Sigmoid colon (tissue), 7 donors: ENCODE measurements at places on chromosomes 16 and 17. TPM values are rescaled to one million over a fixed set of nuclear protein-coding genes. Genes with fewer than 3 reads are reported as not detected.

The HOXB7 gene
- 3.6 TPM for total RNA-seq

The CLEC18C gene
- not detected for total RNA-seq

The CD300LB gene
- total RNA-seq: not detected

GRCh38 chr17:61410141-61411010 lies 10.7 kb downstream of the TBX2 start:
- peak; percentile 78 for DNase-seq

DNA sequence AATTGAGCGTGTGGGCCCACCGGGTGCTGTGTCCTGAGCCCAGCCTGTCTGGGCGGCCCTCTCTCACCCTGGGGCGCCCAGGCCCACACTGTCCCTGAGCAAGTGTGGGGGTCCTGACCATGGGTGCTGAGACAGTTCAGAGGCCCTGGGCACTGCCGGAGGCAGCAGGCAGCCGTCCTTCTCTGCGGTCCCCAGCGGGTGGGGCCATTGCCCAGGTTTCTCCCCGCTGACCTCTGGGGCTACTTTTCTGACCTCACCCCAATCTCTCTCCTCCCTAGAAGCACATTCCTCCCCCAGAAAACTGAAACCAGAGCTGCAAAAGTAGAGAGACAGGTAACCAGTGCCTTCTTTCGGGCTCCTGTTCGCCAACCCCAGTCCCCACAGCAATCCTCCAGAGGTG lies 36.0 kb upstream of the PVALEF start:
- DNase-seq: no peak

GRCh38 chr16:12350945-12351344 lies 374.4 kb downstream of the SNX29 start:
- no peak for DNase-seq
